Myometrial cell (primary cell): ENCODE measurements at places on chromosomes 1 and 21. TPM values are rescaled to one million over a fixed set of nuclear protein-coding genes. Genes with fewer than 3 reads are reported as not detected.

Gene CYYR1
- not detected in 2 replicates for total RNA-seq

Gene C1orf94
- total RNA-seq: not detected in 2 replicates

Gene GPR37L1
- not detected in 2 replicates for total RNA-seq

Gene IGSF21
- total RNA-seq: not detected in 2 replicates

Gene PIGR
- under 0.01 TPM in 1 of 2 replicates, not detected in the other for total RNA-seq

Gene ZBTB8A
- total RNA-seq: 3.0 and 3.2 TPM in 2 replicates

Gene TNFRSF18
- 1.9 and 3.7 TPM in 2 replicates for total RNA-seq

Gene IGSF9
- not detected in 2 replicates for total RNA-seq

Gene WNT9A
- under 0.01 and 0.29 TPM in 2 replicates for total RNA-seq

Gene SELE
- total RNA-seq: not detected in 2 replicates

Gene CA6
- not detected in 2 replicates for total RNA-seq

Gene KRTAP19-5
- total RNA-seq: not detected in 2 replicates

Gene TSPAN2
- total RNA-seq: under 0.01 TPM in 2 replicates

Gene FYB2
- not detected in 2 replicates for total RNA-seq

Gene GSTM1
- total RNA-seq: 31.0 and 32.3 TPM in 2 replicates

Gene NLRP3
- total RNA-seq: 0.18 TPM in 1 of 2 replicates, not detected in the other
